CD4-positive, alpha-beta T cell treated with Interleukin-6 for 4 hours (primary cell): ENCODE measurements at places on chromosomes 2 and 18.

GRCh38 chr18:73940721-73941120 is 206.9 kb downstream of the FBXO15 start:
- no peak for DNase-seq

GRCh38 chr2:173734797-173735196 is 230.4 kb downstream of the SP3 start:
- DNase-seq: no peak

GRCh38 chr18:12656938-12657683 is 796 bp downstream of the SPIRE1 start:
- DNase-seq: peak; percentile 33

- DNase-seq: no peak
Measured at GRCh38 chr2:113863144-113863543, 26.7 kb upstream of the ACTR3 start.

- no peak for DNase-seq
Measured at GRCh38 chr18:45103319-45104048, 422.8 kb downstream of the SETBP1 start.

DNA sequence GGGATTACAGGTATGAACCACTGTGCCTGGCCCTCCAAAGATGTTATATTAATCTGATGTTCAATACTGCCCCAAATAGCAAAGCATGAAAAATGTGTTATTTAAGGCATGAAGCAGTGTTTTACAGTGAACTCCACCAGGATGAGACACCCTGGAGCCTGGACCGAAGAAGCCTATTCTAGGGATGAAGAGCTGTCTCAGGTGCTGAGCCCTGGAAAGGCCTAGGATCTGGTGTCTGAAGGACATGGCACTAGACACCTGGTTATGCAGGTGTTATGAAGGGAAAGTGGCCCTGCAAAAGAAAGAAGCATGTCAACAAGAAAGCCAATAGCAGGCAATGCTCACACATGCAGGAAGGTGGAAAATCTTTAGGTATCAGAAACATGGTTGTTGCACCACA is 374.4 kb downstream of the CLIP4 start:
- no peak for DNase-seq

GRCh38 chr2:115165529-115166109 is 723.2 kb downstream of the DPP10 start:
- DNase-seq: no peak

DNA sequence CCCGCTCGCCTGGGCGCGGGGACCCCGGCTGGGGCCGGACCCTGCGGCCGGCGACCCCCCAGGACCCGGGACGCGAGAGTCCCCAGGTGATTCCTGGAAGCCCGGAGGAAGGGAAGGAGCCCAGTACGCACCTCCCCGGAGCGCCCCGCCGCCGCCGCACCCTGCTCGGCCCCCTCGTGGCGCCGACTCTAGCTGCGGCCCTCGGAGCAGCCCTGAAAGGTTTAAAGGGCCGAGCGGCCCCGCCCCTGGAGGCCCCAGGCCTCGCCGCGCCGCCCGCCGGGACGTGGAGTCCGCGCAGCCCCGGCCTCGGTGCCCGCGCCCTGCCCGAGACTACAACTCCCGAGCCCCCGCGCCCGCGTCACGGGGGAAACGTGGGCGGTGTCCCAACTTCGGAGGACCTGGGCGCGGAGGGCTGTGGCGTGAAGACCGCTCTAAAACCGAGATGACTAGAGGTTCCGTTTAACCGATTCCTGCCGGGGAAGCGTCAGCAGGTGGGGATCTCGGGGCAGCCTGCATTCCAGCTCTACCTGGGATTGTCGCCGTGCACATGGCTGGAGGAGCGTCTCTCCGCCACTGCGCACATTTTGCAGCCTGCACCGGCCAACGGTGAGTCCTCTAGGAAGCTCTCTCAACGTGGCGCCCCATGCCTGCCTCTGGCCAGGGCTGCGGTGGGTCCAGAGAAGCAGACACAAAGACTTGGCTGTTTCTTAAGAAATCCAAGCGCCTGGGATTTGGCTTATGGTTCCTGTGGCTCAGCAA is at the start of gene TMEM150A:
TMEM150A (minus strand) TSS at position 223 of the 759 bp plus-strand sequence. CDS start 750 bp downstream, outside the sequence.
- peak; percentile 91 for DNase-seq

DNA sequence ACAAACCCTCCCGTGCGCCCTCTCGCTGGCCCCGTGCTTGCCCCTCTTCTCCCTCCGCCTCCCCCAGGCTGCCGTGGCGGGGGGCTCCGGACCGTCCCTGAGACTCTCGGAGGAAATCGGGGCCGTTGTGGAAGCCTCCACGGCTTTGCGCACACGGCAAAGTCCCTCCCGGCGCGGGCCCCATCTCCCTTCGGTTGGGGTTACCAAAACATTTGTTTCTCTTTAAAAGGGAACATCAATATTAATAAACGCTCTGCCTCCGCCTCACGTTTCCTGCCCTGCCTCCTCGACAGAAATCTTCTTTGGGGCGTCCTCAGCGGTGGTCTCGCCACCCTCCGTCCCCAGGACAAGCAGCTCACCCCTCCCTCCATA is 3.8 kb downstream of the PAX3 start:
- DNase-seq: no peak

GRCh38 chr2:166451468-166451867 is 42.6 kb downstream of the SCN7A start:
- no peak for DNase-seq

DNA sequence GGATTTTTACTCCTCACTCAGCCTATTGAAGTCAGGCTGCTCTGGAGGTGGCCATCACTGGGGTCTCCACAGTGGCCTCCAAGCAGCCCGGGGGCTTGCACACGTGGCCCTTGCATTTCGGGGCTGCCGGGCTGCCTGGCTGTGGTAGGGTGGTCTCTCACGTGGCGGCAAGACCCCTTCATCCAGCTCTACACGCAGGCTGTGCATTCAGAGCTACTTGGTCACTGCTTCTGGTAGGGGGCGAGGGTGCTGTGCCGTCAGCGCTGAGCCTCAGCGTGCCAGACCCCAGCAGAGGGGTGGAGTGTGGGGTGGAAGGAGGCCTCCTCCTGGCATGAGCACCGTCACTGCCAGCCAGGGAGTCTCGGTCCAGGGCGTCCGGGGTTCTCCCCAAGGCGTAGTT is 80.6 kb downstream of the SH3BP4 start:
- DNase-seq: no peak

- no peak for DNase-seq
Measured at GRCh38 chr2:62738981-62739936, 33.7 kb downstream of the EHBP1 start.

DNA sequence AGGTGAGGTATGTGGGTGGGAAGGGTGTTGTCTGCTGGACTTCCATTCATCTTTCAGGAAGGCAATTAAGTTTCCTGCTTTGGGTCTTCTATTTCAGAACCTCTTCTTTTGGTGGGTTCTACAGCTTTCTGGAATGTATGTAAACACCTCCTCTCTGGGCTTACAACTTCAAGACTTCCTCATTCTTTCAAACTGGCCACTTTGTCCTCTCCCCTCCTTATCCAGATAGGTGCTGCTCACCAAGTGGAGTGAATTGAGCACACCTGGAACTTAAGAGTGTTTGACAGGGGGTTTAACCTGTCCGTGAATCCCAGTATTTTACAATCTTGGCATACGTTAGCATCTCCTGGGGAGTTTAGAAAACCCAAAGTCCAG is 5.2 kb upstream of the MRPL33 start:
- DNase-seq: no peak

- peak; percentile 8 for DNase-seq
Measured at GRCh38 chr2:182240862-182241371, 185.9 kb downstream of the PDE1A start.

DNA sequence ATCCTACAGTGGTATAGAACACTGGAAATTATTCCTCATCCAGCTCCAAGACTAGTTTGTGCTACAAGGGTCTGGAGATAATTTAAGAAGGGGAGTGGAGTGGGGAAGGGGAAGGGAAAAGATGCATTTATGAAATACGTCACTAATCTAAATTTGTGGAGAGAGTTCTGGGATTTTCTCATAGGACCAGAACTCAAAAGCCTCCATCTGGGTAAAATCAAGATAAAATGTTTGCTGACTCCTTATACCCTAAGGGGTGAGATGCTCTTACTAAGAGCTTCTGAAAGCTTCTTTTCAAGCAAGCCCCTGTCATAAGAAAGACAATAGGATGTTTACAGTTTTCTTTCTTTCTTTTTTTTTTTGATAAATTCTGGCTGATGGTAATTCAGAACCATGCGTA is 88.5 kb upstream of the RBMS1 start:
- no peak for DNase-seq

- DNase-seq: no peak
Measured at GRCh38 chr18:13418013-13418710, 199.6 kb downstream of the LDLRAD4 start.

- DNase-seq: no peak
Measured at GRCh38 chr2:76415821-76416220, 705.1 kb upstream of the GCFC2 start.

DNA sequence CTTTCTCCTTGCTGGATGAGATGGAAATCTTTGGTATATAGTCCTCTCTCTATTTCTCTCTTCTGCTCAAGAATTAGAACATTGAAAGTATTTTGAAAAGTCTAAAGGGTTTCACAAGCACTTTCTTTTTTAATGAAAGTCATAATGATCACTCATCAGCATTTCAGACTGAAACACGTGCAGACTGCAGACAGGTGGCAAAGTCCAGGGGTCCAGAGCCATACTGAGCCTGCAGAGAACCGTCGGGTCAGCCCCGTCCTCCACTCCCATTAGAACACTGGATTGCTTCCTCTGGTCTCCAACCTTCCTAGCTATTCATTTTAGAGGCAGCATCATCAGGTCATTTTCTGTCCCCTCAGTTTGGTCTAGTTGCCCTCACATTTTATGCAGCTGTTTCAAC is 3.1 kb downstream of the TMEM247 start:
- DNase-seq: no peak

- no peak for DNase-seq
Measured at GRCh38 chr2:169653636-169654035, 40.6 kb downstream of the CFAP210 start.

DNA sequence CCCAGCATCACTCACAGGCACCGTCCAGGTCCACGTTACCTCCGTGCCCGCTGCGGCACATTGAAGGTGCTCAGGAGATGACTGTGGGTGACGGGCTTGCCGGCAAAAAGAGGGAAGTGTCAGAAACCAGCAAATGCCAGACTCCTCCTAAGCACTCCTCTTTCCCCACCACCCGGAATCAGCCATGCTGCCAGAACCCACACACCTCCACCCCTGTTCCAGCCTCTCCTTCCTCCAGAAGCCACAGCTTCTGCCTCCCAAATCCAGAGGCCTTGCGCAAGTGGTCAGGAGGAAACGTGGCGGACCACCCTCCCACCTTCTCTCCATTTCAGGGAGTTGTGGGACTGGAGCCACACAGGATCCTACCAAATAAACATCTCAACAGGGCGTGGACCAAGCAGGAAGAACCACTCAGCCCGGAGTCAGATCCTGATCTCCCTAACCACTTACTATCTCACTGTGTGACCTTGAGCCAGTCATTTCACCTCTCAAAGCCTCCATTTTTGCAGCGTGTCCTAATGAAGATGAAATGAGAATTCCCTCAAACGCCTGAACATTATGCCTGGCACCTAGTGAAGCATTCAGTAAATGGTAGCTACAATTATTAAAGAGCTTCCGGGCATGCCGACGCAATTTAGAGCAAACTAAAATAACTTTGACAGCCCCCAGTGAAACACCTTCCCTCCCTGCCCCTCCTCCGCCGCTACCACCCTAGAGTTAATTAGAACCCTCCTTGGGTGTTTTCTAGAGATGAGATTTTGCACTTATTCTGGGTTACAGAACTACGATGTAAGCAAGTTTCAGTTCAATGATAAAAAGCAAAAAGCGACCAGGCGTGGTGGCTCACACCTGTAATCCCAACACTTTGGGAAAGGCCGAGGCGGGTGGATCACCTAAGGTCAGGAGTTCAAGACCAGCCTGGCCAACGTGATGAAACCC is 32.9 kb downstream of the SMAD7 start:
- DNase-seq: no peak

DNA sequence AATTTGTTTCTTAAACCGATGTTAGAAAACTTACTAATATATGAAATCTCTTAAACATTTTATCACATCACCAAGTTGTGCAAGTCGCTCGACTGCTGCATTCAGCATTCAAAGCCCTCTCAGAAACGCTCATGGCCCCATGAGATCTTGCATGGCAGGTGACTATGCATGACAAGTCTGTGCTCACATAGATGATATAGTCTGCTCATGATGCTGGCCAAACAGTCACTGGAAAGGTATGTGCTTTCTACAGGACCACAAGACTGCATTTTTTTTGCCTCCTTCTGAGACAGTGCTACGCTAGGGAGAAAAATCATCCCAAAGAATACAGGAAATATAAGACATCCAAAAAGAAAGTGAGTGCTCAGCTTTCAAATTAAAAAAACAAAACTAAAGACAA is 98.3 kb upstream of the ZBTB14 start:
- DNase-seq: no peak

GRCh38 chr18:51668101-51668500 is 470.6 kb upstream of the MEX3C start:
- peak; percentile 10 for DNase-seq

DNA sequence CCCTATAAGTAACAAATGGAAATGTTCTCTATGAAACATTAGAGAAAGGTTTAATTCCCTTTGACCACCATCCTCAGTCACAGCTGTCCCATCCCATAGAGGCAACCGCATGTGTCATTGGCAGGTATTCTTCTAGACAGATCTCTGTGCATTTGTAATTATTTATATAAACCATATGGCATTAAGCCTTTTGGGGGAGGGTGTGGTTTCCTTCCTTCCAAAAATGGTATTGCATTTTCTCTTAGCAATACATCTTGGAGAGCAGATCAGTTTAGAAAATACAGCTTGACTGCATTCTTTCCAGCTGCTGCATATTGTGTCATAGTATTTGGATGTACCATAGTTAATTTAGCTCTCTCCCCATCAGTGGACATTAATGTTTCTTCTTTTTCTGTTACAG is 57.7 kb downstream of the LCLAT1 start:
- no peak for DNase-seq

DNA sequence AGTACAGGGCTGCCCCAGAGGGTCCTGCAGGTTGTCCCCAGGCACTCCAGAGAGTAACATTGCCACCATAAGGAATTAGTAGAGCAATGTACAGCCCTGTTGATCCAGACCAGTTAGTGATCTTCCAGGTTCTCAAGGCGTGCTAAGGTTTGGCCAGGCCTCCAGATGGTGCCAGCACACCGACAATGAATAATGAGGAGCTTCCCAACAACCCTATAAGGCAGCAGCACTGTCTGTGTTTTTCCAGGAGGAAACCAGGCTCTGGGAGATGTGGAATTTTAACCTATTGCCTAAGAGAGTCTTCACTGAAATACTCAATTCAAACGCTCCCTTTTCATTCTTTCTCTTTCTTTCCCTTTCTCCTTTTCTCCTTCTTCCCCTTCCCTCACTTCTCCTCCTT is 122.1 kb downstream of the MGAT5 start:
- no peak for DNase-seq

DNA sequence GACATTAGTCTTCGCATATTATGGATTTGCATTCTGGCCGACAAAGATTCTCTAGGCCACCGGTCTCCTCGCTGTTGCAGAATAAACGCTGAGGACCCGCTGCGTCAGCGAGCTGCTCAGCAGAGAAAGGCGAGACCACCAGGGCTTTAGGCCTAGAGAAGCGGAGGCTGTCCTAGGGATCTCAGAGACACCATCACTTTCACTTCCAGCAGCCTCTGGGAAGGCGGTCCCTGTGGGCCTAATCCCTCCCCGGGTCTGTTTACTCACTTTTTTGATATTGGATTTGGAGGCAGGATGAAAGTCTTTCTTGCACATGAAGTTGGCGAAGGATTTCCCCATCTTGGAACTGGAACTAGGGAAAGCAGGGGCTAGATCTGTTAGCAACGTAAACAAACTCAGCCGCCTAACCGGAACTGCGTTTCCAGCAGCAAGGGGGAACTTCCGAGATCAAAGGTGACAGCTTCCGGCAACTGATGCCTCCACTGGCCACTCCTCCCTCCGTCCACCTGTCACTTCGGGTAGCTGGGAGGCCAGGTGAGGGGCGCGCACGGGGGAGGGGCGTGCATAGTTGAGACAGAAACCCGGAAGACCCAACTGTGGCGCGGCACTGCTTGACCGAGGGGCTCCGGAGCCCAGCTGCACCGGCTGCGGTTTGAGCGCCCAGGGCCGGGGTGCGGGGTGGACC is at the start of gene SCRN3:
SCRN3 (plus strand) TSS at position 447 of the 685 bp plus-strand sequence. CDS start 2,554 bp downstream, outside the sequence.
- peak; percentile 82 for DNase-seq
